ENCODE measurements at places on chromosomes 12 and 14. TPM values are rescaled to one million over a fixed set of nuclear protein-coding genes. Genes with fewer than 3 reads are reported as not detected.

GRCh38 chr14:72644758-72645489, 249.0 kb downstream of the DPF3 start:
- DNase-seq, result no peak
- peaks cover 19% of the 10 kb centered on the region for H3K4me1 ChIP-seq
- no peak overlapping the region for H3K4me3 ChIP-seq
- no peaks in the 10 kb centered on the region for H3K27me3 ChIP-seq
- H3K27ac ChIP-seq, result no peak overlapping the region

GRCh38 chr12:106974511-106974910, 12.4 kb downstream of the MTERF2 start:
- peaks cover 10% of the 10 kb centered on the region for H3K4me1 ChIP-seq
- no peak overlapping the region for H3K27ac ChIP-seq
- no peak overlapping the region for H3K4me3 ChIP-seq
- H3K36me3 ChIP-seq, result peaks cover 6% of the 10 kb centered on the region
- no peak for DNase-seq

DNA sequence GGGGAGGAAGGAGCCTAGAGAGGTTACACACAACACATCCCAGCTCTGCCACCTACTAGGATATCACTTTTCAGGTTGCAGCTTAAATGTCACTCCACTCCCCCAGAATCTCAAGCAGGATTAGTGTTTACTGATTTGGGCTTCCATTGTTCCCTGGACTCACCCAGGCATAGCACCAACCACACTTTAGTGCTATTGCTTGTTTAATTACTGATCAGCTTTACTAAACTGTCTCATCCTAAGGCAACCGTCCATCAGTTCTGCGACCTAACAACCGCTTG, 6.1 kb upstream of the KRT18 start:
- no peaks in the 10 kb centered on the region for H3K4me1 ChIP-seq
- DNase-seq, result no peak
- H3K27me3 ChIP-seq, result peaks cover 2% of the 10 kb centered on the region
- no peaks in the 10 kb centered on the region for H3K36me3 ChIP-seq
- H3K4me3 ChIP-seq, result no peak overlapping the region

DNA sequence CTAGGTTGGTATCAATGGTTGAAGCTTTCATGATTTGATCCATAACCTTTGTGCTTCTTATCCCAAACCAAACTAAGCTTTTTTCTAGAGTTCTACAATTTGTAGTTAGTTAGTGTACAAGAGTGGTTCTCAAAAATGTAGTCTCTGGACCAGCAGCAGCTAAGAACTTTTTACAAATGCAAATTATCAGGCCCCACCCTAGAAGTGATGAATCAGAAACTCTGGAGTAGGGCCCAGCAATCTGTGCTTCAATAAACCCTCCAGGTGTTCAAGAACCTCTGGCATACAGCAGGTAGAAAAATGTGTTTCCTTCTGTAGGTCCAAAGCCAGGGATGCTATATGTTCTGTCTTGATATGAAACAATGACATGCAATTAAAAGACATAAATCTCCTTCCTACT, 26.1 kb upstream of the ACTR6 start:
- no peak overlapping the region for H3K27ac ChIP-seq
- no peak for DNase-seq
- no peaks in the 10 kb centered on the region for H3K36me3 ChIP-seq
- no peaks in the 10 kb centered on the region for H3K27me3 ChIP-seq

DNA sequence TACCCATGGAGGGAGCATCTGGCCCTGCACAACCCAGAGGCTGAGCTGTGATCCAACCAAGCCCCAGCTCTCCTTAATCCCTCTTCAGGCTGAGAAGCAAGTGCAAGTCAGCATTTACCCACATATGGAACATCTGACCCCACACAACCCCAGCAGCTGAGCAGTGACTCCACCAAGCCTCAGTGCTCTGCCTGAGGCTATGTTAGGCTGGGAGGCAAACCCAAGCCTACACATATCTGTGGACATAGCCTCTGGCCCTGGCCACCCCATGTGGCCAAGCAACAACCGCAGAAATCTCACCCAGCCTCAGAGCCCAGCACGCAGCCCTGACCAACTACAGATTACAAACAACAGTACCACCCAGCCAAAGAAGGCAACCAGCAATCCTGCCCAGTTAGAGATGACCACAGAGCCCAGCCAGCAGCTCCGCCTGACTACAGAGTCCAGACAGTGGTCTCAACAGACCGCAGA, 142.8 kb downstream of the NUAK1 start:
- no peaks in the 10 kb centered on the region for H3K27me3 ChIP-seq
- H3K4me1 ChIP-seq, result no peaks in the 10 kb centered on the region
- H3K27ac ChIP-seq, result no peak overlapping the region
- H3K4me3 ChIP-seq, result no peak overlapping the region
- no peaks in the 10 kb centered on the region for H3K36me3 ChIP-seq

GRCh38 chr12:4356041-4356327, 23.5 kb downstream of the FGF23 start:
- H3K27me3 ChIP-seq, result no peaks in the 10 kb centered on the region
- no peaks in the 10 kb centered on the region for H3K4me1 ChIP-seq
- no peak overlapping the region for H3K4me3 ChIP-seq
- H3K36me3 ChIP-seq, result peaks cover 3% of the 10 kb centered on the region

DNA sequence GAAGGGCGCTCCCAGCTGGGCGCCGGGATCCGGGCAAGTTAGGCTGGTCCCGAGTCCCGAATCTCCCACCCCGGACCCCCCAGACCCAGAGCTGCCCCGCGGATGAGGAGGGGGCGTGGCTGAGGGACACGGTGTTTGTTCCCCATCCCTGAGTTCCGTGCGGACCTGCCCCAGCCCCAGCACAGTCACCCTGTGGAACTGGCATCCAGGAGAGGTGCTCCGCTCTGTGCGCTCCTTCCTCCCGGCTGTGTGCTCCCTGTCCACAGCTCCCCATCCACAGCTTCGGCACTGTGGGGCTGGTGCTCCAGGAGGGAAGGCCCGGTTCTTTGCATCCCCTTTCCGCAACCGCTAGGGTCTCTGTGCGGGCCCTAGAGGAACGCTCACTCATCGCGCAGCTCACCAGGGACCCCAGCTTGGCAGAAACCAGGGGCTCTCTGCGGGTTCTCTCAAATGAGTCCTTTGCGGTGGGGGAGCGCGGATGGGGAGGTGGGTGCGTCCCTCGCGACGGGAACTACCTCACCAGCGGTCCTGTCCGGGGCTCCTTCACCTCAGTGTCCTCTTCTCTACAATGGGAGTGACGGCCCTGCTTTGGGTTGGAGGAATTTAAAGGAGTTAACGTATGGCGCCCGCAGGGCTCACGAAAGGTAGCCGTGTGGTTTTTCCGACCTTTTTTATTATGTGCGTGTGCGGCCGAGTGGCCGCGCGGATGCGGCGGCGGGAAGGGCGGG, 845 bp downstream of the TMEM132C start:
- DNase-seq, result no peak
- H3K4me3 ChIP-seq, result no peak overlapping the region
- H3K4me1 ChIP-seq, result no peaks in the 10 kb centered on the region
- H3K36me3 ChIP-seq, result no peaks in the 10 kb centered on the region
- no peak overlapping the region for H3K27ac ChIP-seq

GRCh38 chr14:31208546-31209424, 1.2 kb upstream of the HECTD1 start:
- H3K27ac ChIP-seq, result peak overlapping the region; percentile 98
- peak overlapping the region; percentile 56 for H3K4me3 ChIP-seq
- no peak for DNase-seq
- H3K27me3 ChIP-seq, result no peaks in the 10 kb centered on the region

GRCh38 chr14:62079038-62079437, 316.8 kb downstream of the SNAPC1 start:
- no peak overlapping the region for H3K27ac ChIP-seq
- no peaks in the 10 kb centered on the region for H3K27me3 ChIP-seq
- no peaks in the 10 kb centered on the region for H3K36me3 ChIP-seq
- H3K4me1 ChIP-seq, result no peaks in the 10 kb centered on the region

GRCh38 chr14:50813544-50813863, 17.5 kb downstream of the NIN start:
- no peak overlapping the region for H3K27ac ChIP-seq
- DNase-seq, result no peak
- no peaks in the 10 kb centered on the region for H3K36me3 ChIP-seq
- no peaks in the 10 kb centered on the region for H3K27me3 ChIP-seq
- no peak overlapping the region for H3K4me3 ChIP-seq

DNA sequence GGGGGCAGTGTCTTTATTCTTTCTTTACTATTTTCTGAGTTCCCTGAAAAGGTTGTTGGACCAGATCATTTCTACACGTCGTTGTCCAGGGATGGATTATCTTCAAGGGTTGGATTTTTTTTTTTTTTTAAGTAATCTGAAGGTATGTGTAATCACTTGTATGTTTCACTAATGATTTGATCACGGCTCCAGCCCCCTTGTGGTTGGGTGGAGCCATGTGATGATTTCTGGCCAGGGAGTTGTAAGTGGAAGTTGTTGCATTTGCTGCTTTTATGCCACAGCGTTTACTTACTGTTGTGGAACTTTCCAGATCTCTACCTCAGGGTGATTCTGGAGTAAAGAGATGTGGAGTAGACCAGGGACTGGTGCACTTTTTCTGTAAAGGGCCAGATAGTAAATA, 390.3 kb downstream of the AACS start:
- H3K4me1 ChIP-seq, result no peaks in the 10 kb centered on the region
- H3K27me3 ChIP-seq, result no peaks in the 10 kb centered on the region
- no peaks in the 10 kb centered on the region for H3K36me3 ChIP-seq
- DNase-seq, result no peak

DNA sequence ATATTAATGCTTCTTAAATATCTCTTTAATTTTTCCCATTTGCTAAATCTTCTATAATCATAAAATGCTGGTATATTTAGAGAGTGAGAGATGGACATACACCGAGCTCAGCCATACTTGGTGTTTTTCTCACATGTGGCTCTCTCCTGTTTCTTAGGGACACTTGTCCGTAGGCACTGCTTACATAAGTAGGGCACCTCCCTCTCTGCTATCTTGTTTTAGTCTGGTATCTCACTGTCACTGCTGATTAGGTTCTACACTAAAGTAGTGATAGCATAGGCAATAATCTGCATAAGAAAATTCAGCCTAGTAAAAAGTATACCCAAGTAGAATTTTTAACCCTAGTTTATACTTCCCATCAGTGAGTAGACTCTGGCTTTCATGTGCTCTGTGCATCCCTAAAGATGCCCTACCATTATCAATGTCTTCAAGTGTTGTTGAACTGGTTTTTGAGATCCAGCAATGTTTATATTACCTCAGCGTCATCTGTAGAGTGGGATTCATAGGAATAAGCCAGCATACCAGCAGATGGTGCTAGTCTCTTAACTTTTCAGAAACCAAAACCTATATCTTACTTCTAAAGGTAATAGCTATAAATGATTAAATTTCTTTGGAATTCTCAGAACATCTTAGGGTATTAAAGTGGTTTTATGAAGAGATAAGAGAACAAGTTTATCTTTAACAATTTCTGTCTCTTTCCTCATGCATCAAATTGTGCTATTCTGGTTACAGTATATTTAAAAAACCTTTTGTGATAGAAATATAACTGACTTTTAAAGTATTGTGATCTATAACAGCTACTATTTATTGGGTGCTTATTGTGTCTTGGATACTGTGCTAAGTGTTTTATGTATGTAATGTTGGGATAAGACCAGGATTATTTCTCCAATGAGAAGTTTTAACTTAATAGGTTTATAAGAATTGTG, 32.9 kb downstream of the ARID2 start:
- DNase-seq, result peak; percentile 52
- no peak overlapping the region for H3K27ac ChIP-seq
- no peaks in the 10 kb centered on the region for H3K4me1 ChIP-seq
- no peaks in the 10 kb centered on the region for H3K36me3 ChIP-seq

SAMD15 gene
- 0.33 TPM for total RNA-seq

SYNDIG1L gene
- total RNA-seq, result not detected

OAS1 gene
- 3.6 TPM for total RNA-seq

LHX5 gene
- not detected for total RNA-seq

TAS2R10 gene
- total RNA-seq, result 0.50 TPM
